LHCN-M2 (cell line): ENCODE measurements at places on chromosomes 13 and 19.

GRCh38 chr19:10008184-10008765, 2.0 kb downstream of the COL5A3 start:
- DNase-seq: no peak

GRCh38 chr13:92487238-92487637, 739.4 kb upstream of the GPC6 start:
- DNase-seq: no peak

DNA sequence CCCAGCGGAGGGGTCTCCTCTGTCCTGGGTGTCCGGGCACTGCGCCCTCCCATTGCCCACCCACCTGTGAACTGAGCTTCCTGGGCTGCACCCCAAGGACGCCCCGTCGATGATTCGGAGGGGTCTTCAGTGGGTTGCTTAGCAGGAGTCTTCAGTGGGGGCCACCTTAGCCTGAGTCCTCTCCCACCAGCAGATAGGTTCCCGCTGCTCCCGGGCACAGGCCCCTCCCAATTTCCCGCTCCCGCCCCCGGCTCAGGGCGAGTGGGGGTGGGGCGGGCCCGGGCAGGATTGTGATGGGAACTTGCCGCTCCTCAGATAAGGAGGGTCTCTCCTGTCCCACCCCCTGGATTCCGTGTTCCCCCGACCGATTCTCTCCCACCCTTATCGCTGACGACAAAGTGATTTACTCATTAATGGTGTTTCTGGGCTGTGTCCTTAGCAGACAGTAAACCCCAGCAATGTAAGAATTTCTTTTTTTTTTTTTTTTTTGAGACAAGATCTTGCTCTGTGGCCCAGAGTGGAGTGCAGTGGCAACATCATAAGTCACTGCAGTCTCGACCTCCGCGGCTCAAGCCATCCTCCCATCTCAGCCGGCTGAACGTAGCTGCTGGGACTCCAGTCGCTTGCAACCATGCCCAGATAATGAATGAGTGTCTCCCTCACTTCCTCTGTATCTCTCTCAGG, 655 bp upstream of the S1PR5 start:
- no peak for DNase-seq

DNA sequence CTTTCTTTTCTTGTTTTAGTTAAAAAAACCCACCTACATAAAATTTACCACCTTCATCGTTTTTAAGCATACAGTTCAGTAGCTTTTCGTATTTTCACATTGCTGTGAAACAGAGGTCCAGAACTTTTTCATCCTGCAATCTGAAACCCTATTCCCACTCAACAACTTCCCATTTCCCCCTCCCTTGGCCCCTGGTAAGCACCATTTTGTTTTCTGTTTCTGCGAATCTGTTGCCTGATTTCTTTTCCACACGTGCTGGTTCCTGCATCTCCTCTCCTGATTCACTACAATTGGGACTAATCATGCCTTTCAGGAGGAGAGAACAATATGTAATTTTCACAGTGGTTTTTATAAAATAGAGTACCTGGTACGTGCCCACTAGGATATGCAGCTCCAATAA, 149.2 kb upstream of the RNF113B start:
- DNase-seq: no peak

DNA sequence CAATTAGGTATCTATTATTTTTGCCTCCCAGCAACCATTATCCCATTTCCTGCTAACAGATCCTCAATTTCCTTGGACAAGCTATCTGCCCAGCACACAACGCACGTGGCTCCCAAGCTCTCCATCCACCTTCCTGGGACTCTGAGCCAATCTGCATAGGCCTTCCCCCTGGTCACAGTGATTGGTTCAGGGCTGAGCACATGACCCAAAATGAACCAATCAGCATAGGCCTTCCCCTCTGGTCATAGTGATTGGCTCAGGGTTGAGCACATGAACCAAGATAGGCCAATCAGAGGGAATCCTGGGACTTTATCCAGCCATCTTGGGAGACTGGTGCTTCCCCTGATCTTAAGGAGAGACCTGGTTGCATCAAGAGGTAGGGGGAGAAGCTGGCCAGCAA, 5.8 kb downstream of the CPAMD8 start:
- DNase-seq: peak; percentile 7

GRCh38 chr13:45700971-45701900, 884 bp upstream of the CBY2 start:
- no peak for DNase-seq
